ENCODE measurements at places on chromosomes 16 and 17.

- DNase-seq, result no peak
Observed at GRCh38 chr17:35912339-35912912, 18.1 kb downstream of the RDM1 start.

DNA sequence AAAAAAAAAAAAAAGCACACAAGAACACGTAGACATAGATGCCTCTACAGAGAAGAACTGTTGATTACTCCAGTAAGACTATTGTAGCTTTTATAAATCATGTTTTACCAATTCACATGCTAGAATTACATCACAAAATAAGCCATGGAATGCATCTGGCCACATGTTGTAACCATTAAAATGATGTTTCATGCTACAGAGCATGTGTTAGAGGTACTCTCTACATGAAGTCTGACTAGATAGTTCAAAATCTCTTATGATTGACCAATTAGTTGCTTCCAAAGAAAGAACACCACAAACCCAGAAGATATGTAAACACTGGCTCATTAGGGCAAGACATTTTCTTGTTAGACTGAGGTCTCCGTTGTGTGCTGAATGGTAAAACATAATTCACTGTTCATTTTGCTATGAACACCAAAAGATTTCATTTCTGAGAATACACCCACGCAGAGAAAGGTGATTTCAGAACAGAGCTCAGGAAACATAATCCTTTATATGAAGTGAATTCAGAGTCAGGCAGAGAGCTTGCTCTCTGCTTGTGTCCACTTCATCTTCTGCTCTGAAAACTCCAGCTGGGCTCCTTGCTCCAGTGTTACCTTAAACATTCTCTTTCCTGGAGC is 411.4 kb upstream of the SOX9 start:
- no peak for DNase-seq

- peak; percentile 77 for DNase-seq
Observed at GRCh38 chr17:77404812-77405581, 264.2 kb downstream of the SEC14L1 start.

DNA sequence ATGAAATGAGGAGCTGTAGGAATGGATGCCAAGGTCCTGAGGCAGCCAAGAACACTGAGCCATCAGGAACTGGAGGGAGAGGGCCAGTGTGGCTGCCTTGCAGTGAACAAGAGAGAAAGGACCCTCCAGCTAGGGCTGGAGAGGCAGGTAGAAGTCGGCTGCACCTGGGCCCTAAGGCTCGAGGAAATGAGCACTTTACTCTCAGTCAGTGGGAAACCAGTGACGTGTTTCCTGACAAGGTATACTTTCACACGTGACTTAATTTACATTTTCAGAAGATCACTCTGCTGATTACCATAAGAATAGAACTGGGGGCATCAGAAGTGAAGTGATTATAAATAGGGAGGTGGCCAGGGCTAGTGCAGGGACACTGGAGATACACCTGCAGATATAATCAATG is 115.2 kb downstream of the C17orf67 start:
- no peak for DNase-seq

DNA sequence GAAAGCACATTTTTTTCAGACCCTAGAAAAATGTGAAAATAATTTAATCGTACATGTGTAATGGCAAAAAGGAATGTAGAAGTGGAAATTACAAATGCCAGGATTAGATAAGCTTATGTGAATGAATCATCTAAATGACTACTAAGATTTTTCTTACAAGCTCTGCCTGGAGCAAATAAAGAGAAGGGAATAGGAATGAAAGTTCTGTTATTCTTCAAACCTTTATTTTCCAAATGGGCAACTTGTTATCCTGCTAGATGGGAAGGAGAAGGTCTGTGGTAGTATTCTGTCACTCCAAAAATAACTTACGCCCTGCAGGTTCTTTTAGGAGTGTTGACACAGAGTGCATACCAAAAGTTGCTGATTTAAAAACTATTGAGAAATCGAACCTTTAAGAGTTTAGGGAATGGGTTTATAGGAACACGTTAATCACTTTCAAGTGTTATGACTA is 9.7 kb downstream of the CTCF start:
- DNase-seq, result no peak

Data from activated T-helper 9 cell treated with anti-CD3 and anti-CD28 coated beads, Interleukin-2, amount 50 U/mL, for 16 hours (primary cell).